ENCODE measurements at places on chromosomes 4 and X.

- DNase-seq: no peak
These were observed 104.8 kb upstream of the ENPEP start for GRCh38 chr4:110371016-110371770.

- no peak for DNase-seq
These were observed 41.0 kb downstream of the GAB1 start for GRCh38 chr4:143377611-143378099.

DNA sequence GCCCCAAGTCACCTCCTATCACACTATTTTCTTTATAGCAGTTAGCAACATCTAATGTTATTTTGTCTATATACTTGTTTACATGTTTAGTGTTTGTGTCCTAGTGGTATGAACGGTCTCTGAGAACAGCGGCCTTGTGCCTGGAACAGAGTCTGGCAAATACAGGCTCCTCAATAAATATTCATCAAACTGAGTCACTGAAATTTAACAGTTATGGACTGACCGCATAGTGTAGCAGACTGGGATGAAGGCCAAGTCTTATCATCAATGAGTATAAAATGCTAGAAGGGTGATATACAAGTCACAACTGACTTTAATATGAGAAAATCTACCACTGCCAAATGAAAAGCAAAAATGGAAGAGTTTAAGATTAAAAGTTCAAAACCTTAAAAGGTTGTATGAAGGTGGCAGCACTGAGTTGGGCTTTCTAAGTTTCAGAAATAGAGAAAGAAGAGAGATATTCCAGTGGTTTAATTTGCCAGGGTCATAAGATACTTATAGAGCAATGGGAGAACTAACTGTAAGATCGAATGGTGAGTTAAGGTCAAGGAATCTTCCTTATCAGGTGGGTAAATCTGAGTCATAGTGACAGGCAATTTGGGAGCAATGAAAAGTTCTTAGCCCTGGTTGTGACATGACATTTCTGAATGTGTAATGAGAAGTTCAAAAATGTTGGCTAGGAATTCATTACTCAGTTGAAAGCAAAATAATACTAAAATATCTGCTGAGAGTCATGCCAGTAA, 34.9 kb downstream of the ELOVL6 start:
- DNase-seq: no peak

DNA sequence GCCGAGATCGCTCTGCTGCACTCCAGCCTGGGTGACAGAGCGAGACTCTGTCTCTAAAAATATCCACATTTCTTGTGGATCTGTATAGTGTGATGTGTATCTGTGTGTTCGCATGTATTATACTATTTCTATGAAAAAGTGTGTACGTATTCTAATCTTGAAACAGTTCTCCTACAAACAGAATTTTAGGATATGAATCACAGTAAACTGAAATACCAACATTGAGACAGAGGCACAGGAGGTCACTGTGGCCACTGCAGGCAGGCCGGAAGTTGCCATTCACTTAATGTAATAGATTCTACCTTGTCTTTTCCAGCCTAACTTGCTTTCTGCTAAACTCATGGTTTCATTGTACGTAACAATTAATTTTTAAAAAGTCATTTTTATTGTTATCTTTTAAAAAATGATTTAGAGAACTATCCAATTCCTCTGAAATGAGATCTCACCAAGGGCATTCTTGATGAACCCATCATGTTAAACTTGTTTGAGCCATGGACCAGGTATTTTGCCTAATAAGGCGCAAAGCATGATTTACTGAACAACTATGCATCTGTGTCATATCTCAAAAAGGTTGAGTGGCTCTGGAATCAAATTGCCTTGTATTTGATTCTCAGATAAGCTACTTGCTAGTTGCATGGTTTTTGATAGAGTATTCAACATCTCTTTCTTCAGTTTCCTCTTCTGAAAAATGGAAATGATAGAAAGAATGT, 154.9 kb upstream of the GYPA start:
- no peak for DNase-seq

GRCh38 chrX:150270622-150271021, 92.5 kb upstream of the MAMLD1 start:
- no peak for DNase-seq

- DNase-seq: no peak
These were observed 16.9 kb upstream of the TMEM165 start for GRCh38 chr4:55378617-55379467.

DNA sequence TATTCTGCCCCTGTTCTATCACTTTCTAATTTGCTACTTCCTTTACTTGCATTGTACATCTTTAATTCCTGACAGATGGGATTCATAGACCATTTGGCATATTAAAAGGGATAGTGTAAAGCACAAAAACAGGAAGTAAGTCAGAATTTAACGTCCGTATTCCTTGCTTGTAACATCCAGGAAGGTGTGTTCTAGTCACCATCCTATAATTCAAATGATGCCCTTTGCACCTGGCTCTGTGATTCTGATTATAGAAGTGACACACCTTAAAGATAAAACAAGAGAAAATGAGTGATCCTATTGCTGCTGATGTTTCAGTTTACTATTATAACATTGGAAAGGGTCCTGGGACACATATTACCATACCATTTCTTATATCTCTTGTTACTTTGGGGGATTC, 238.7 kb upstream of the NR3C2 start:
- no peak for DNase-seq

DNA sequence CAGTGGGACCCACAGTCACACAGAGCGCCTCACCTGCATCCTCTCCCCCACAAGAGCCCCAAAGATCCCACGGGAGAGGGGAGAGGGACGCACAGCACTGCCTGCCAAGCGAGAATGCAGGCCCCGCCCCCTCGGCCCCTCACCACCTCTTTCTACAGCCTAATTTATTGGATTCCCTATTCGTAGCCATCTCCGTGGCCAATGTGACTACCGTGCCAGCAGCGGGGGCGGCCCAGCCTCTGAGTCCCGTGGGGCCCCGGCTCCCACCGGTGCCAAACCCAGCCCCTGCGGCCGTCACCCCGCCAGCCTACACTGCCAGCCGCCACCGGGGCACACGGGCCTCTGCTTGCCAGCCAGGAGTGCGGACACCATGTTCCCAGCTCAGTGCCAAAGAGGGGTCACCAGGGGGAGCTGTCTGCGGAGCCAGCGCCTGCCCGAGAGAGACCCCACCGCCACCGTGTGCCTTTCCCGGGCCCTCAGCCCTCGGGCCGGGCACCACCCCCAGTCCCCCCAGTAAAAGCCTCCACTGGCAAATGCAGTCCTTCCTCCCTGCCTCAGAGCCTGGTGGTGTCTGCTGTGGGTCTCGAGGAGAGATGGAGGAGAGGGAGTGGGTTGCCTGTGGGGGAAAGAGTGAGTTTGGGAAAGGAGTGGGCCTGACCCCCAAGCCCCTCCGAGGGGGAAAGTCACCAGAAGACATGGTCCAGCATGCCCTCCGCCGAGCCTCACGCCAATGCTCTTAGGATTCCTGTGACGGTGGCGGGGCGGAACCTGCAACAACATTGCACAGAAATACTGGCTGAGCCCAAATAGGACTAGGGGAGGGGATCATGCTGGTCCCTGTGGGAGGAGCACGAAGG, 19.6 kb upstream of the PLXNB3 start:
- no peak for DNase-seq

DNA sequence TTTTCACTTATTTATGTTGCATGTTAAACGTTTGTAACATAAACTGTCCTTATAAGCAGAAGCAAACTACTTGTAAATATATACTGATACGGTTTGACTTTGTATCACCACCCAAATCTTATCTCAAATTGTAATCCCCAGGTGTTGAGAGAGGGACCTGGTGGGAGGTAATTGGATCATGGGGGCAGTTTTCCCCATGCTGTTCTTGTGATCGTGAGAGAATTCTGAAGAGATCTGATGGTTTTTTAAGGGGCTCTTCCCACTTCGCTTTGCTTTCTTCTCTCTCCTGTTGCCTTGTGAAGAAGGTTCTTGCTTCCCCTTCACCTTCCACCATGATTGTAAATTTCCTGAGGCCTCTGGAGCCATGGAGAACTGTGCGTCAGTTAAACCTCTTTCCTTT, 87.1 kb upstream of the MAPK10 start:
- no peak for DNase-seq

DNA sequence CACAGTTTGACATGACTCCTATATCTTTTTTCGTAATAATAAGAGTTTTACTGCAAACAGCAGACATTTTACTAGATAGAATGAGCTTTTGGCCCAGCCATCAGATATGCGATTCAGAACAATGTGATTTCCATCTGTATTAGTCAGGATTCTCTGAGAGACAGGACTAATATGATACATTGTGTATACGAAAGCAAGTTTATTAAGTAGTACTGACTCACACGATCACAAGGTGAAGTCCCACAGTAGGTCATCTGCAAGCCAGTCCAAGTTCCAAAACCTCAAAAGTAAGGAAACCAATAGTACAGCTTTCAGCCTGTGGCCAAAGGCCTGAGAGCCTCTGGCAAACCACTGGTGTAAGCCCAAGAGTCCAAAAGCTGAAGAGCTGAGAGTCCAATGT, 24.1 kb downstream of the CXCL8 start:
- DNase-seq: no peak

GRCh38 chr4:116016201-116016600, 902.8 kb upstream of the NDST4 start:
- no peak for DNase-seq

DNA sequence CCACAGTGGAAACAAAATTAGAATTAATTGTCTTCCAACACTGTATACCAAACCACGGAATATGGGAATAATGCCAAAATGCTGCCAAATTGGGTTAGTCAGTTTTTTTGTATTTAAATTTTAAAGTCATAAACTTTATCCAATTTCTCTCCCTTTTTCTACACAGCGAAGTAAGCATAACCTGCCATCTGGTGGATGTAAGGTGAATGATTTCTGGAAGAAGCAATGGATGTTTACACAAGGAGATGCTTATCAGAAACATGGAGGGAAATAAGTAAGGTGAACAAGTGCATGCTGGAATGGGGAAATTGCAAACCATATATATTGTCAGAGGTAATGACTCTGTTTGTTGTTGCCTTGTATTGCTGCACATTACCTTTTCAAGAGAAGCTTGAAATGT, 691.9 kb downstream of the TECRL start:
- DNase-seq: no peak

- DNase-seq: no peak
These were observed 22.8 kb upstream of the CENPVL3 start for GRCh38 chrX:51641421-51642021.

DNA sequence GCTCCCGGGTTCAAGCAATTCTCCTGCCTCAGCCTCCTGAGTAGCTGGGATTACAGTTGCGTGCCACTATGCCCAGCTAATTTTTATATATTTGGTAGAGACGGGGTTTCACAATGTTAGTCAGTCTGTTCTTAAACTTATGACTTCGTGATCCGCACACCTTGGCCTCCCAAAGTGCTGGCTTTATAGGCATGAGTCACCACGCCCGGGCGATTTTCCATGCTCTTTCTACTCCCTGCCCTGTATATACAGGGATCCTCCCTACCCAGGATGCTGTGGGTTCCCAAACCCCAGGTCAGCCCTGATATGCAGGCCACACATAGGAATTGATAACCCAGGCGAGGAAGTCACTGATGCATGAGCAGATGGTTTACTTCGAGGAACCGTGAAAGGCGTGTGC, 31.4 kb downstream of the SSX5 start:
- no peak for DNase-seq

- no peak for DNase-seq
These were observed 27.7 kb upstream of the FREM3 start for GRCh38 chr4:143728166-143728565.

GRCh38 chrX:38675856-38676255, 114.5 kb downstream of the TSPAN7 start:
- no peak for DNase-seq

- DNase-seq: no peak
These were observed 200.5 kb downstream of the FAM133A start for GRCh38 chrX:93874554-93874953.

GRCh38 chrX:110241816-110242215, 76.1 kb downstream of the AMMECR1 start:
- no peak for DNase-seq

DNA sequence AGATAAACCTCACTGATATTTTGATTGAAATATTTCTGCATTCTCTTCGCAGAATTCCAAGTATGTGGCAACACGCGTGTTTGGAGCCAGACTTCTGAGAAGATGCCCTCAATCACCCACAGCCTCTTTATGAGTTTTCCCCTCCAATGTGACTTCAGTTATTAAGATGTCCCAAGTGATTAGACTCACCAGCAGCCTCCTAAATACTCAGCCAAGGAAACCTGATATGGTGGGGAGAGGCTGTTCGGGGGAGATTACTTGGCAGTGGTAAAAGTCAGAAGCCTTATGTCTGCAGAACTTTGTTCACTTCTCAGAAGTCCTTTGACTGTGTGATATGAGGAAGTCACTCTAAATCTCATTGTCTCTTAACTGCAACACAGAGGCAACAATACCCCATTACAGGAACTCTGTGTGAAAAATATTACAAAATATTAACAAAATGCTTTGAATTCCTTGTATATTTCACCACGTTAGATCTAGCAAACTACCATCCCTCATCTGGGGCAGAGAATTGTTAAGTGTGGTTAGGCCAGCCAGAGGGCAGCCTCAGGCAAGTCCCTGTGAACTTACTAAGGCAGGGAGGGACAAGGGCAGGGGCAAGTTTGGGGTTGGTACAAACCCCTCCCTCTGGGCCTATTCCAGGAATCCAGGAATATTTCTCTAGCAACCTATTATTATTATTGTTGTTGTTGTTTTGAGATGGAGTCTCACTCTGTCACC, 151.4 kb upstream of the USP9X start:
- DNase-seq: no peak

DNA sequence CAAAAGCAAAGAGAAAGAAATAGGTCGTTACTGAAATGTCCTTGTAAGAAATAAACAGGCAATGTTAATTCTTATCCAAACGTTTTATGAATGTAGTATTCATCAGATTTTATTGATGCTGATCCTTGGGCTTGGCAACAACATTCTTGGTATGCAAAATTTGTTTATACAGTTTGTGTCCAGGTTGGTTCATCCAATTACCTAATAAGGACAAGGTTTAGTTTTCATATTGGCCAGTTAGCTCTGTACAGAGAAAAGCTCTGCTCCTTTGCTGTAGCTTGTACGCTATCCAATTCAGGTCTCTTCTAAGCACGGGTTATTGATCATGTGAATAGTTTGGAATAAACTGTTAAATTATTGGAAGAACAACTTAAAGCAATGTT, 14.4 kb upstream of the CCNG2 start:
- no peak for DNase-seq

GRCh38 chr4:169243825-169244609, 26.7 kb downstream of the SH3RF1 start:
- no peak for DNase-seq

DNA sequence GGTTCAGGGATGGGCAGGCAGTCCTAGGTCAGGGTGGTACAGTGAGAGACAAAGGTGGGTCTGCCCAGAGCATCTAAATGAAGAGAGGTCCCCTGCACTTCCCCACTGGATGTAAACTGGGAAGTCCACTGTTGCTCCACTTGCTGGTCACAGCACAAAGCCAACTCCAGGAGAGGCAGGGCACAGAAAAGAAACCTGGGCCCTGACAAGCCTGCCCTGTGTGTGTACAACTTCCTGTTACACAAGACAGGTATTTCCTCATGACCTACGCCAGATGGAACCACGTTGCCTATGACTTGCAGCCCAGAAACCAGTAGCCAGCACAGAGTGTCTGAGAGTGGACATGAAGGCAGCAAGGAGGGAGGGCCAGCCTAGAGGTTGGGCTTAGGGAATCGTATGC, 161.8 kb downstream of the SH3KBP1 start:
- no peak for DNase-seq

- DNase-seq: no peak
These were observed 246.9 kb upstream of the HDX start for GRCh38 chrX:84748965-84749656.
